Renal pelvis (tissue), 12 donors: ENCODE measurements at places on chromosomes 13 and 19. TPM values are rescaled to one million over a fixed set of nuclear protein-coding genes. Genes with fewer than 3 reads are reported as not detected.

RXFP2 gene
- polyA plus RNA-seq, result 1.3 TPM

LGALS14 gene
- polyA plus RNA-seq, result not detected

ZNF723 gene
- not detected for polyA plus RNA-seq

HSH2D gene
- 0.43 TPM for polyA plus RNA-seq

SYNE4 gene
- polyA plus RNA-seq, result 15.5 TPM

RFPL4AL1 gene
- not detected for polyA plus RNA-seq

DNA sequence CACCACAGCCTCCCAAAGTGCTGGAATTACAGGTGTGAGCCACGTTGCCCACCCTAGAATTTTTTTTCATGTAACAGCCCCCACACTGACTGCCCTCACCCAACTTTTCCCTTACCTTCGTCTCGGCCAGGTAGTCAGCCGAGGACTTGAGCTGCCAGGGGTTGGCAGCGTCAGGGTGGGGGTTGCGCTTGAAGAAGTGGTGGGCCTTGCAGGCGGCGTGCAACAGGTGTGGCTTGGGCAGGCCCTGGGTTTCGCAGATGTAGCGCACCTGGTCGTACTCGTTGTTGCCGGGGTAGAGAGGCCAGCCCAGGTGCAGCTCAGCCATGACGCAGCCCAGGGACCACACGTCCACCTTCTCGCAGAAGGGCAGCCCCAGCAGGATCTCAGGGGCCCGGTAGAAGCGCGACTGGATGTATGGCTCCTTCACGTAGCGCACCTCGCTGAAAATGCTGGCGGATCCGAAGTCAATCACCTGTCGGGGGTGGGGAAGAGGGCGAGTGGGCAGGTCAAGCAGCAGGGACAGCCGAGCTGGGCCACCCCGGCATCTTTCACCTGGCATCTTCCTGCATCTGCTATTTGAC is 6.2 kb downstream of the HIPK4 start:
- DNase-seq, result no peak

DNA sequence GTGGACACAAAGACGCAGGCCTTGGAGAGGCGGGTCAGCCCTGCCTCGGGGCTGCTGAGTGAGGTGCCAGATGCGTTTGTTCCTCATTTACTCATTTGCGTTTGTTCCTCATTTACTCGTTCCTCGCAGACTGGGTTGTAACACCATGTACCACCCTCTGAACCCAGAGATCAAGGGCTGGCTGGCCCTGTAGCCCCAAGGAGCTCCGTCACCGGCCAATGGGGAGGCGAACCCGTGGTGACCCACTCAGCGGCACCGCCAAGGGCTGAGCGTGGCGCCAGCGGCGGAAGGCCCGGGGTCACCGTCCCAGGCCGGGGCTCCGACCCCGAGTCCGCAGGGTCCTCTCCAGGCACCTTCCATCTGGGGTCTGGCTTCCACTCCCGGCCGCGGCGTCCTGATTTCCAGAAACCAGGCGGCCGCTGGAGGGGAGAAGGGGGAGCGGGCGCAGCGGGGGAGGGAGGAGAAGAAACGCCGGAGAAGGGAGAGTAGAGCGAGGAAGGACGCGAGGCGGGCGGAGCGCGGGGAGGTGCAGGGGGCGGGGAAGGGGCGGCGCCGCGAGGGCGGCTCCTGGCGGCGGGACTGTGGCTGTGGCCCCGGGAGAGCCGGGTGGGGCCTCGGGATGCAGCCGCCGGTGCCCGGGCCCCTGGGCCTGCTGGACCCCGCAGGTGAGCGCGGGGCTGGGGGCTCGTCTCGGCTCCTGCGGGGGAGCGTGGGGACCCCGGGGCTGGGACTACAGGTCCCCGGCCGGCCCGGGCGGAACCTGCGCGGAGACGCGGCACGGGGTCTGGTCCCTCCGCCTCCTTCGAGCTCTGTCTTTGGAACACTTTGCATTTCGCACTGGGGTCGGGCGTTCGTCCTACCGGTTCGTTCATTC is at the start of gene TMEM255B:
TMEM255B (plus strand) TSS at position 576 of the 874 bp plus-strand sequence; CDS start at position 620, 44 bp downstream.
- DNase-seq, result peak; percentile 78

GRCh38 chr13:107678075-107678689 is 537.2 kb downstream of the LIG4 start:
- peak; percentile 8 for DNase-seq

DNA sequence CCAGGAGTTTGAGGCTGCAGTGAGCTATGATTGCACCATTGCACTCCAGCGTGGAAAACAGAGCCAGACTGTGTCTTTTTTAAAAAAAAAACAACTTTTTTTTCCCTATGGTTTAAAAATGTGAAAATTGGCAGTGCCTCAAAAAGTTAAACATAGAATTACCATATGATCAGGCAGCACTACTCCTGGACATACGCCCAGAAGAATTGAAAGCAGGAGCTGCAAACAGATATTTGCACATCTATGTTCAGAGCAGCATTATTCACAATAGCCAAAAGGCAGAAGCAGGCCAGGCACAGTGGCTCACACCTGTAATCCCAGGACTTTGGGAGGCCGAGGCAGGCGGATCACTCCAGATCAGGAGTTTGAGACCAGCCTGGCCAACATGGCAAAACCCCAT is 3.8 kb upstream of the RETN start:
- DNase-seq, result no peak

- DNase-seq, result no peak
Measured at GRCh38 chr19:15303105-15303780, 29.1 kb downstream of the BRD4 start.

- no peak for DNase-seq
Measured at GRCh38 chr19:35224681-35225571, 3.6 kb downstream of the FAM187B start.

DNA sequence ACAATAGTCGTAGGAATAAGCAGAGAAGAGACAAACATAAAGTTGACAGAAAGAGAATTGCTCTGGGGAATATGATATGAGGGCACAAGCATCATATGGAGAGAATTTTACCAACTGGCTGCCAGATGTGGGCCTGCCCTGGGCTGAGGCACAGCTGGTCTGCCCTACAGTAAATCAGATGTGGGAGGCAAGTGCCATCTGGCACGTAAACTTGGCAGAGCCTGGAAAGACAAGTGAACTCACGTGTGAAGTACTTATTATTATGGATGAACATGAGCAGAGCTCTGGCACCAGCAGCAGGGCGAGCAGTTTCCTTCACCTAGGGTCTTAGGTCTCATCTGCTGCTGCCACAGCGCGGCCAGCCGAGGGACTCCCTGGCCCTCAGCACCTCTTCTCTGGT is 20.6 kb downstream of the PCDH8 start:
- no peak for DNase-seq

- DNase-seq, result no peak
Measured at GRCh38 chr13:63741029-63741813, 2325.6 kb upstream of the PCDH20 start.

GRCh38 chr13:58883405-58883804 is 1251.9 kb downstream of the PCDH17 start:
- no peak for DNase-seq

DNA sequence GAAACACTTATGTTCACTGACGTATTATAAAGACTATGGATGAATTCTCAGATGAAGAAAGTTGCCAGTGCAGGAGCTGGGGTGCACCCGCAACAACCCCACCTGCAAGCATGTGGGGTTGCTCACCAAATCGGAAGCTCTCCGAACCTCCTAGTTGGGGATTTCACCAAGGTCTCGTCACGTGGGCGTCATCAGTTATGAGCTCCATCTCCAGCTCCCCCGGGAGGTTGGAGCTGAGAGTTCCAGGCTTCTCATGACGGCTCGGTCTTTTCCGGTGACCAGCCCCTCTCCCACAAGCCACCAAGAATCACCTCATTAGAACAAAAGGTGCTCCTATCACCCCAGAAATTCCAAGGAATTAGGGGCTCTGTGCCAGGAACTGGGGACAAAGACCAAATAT is 46.1 kb upstream of the TUBGCP3 start:
- DNase-seq, result no peak

GRCh38 chr19:48069435-48069834 is 25.6 kb upstream of the CABP5 start:
- DNase-seq, result no peak

GRCh38 chr13:45243077-45243476 is 42.2 kb upstream of the KCTD4 start:
- no peak for DNase-seq

DNA sequence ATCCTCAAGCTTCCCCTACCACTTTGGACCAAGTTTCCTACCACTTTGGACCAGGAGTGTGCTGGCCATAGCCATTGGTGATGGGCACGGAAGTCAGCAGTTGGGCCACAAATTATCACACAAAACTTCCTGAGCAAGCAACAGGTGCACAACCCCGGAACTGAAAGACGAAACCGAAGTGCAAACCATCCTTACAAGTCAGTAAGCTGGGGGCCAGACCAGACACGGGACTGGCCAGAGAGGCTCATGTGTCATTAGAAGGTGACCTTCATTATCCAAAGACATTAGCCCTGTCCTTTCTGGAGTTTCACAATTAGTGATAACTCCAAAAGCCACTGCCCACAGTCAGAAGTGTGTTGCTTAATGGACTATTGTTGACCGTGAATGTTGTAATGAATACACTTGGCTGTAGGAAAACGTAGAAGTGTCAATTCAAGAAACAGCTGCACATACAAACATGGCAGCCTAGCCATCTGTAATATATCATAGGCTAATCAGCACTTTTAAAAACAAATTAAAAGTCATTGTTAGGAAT is 244.1 kb upstream of the IRS2 start:
- DNase-seq, result no peak

GRCh38 chr13:79846386-79846785 is 365.4 kb downstream of the NDFIP2 start:
- no peak for DNase-seq

- no peak for DNase-seq
Measured at GRCh38 chr13:51243832-51244231, 21.6 kb downstream of the FAM124A start.

GRCh38 chr13:81480634-81481033 is 1139.7 kb upstream of the SPRY2 start:
- DNase-seq, result no peak

GRCh38 chr13:41942462-41943094 is 18.3 kb downstream of the VWA8 start:
- no peak for DNase-seq

- DNase-seq, result no peak
Measured at GRCh38 chr13:73891805-73892204, 242.4 kb downstream of the KLF12 start.

DNA sequence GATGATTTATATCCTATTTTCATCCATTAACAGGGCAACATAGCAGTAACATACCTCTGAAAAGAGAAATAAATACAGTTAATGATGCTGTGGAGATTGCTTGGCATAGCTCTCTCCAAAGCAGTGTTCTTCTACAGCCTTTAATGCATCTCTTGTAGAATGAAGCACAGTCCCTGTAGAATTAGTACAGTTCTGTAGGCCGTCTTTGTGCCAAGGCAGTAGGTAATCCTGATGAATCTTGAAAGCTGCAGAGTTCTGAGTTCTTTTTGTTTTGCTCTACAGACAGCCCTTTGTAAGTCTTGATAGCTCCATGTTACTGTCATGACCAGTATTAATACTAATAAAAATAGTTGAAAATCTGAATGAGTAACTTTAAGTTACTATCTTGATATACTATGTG is 184.2 kb downstream of the MAB21L1 start:
- no peak for DNase-seq

DNA sequence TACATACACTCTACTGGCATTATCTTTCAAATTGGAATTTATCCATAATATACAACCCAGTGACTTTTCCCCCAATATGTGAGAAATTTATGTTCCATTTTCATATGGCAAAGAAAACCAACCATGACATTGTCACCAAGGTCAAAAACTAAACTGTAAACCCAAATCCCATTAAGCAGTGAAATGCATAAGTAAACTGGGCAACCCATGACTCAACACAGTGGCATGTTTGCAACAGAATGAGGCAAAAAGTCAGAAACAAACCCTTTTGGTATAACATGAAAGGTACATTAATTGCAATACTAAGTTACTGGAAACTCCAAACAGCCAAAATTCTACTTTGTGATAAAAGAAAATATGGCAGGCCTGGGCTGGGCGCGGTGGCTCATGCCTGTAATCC is 4.9 kb downstream of the ZNF878 start:
- no peak for DNase-seq

DNA sequence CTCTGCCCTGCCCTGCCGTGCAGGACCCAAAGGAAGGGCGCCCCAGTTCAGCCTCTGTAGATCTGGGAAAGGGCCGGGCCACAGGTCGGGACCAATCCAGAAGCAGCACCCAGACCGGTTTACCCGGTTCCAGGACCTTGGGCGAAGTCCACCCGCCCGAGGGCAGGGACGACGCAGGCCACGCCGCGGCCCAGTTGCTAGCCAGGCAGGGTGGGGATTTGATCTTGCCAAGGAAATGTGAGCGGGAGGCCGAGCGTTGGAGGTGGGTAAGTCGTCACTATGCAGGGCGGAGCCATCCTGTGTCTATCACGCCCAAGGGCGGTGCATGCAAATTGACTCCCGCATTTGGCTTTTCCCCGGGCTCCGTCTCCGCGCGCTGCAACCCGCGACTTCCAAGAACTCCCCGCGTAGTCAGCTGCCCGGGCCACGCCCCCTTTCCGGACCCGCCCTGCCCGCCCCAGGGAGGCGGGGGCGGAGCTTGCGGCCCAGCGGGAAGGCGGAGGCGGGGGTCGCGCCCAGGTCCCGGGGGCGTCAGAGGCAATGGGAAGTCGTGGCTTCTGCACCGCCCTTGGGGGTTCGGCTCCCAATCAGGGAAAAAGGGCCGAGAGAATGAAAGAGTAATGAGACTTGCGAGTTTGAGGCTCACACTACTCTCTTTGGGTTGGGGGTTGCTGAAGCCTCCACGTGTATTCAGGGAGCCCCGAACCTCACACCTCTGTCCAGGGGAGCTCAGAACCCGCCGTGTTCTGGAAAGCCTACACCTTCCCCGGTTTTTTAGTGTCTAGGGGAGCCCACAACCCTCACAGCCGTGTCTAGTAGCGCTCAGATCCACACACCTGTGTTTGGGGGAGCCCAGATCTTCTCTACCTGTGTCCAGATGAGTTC is 12.8 kb downstream of the IER2 start:
- peak; percentile 96 for DNase-seq

DNA sequence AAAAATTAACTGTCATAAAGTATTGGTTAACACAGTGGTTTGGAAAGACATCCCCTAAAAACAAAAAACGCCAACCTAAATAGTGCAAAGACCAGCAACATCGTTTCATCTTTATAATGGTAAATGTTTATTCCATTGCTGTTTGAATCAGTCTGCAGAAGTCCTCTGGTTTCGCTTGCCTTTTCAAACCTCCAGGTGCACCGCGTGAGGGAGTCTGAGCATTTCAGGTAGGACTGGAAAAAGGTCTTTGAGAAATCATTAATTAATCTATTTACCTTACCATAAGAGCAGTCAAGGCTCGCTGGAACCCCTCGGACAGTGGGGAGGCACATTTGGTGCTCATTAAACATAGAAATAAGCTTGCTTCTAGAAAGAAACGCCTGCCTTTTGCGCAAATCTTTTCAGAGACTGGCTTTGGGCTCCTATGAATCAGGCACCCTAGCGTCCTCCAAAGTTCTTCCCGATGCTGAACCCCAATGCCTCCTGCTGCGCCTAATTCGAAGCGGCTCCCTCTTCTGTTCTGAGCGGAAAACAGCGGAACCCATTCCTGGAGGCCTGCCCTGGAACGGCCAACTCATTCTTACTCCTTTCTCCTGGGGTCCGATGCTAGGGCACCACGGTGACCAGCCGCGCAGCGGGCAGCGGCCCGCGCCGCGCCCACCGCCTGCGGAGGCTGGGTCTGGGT is 951 bp upstream of the MTUS2 start:
- DNase-seq, result no peak
